NCI-H748 treated with DMSO at 0.1 percent for 48 hours (cell line): ENCODE measurements at places on chromosomes 12 and 14.

DNA sequence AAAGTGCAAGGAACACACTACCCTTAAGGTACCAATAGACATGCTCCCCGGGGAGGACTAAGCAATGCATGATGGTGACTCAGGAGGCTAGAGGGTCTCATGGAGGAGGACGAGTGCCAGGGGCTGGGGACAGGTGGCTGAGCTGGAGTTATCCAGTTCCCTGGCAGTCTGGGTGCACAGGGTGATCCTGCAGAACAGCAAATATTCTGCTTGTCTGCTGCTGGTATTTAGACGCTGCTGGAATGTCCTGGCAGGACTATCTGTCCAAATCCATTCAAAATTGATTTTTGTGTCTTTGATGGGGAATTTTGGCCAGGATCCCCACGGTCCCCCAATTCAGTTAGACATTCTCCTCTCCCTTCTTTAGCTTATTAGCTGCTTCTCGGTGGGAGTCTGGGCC is 138.7 kb downstream of the C12orf75 start:
- no peak for DNase-seq

GRCh38 chr12:118185602-118186397 is 49.9 kb downstream of the PEBP1 start:
- DNase-seq, result no peak

DNA sequence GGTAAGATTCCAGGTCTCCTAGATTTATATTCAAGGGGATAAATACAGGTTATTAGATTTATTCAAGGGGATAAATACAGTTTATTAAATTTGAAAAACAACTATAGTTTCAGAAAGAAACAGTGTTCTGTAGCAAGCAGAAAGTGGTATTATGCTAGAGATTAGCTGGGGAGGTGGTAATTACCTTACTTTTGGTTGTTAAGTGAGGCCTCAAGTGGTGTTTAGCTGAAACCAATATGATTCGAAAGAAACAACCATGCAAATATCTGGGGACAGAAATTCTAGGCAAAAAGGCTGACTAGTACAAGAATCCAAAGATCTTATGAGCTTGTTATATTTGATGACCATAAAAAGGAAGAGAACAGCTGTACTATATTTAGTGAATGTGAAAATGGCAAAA is 6.2 kb downstream of the OR4N5 start:
- no peak for DNase-seq

- DNase-seq, result no peak
Measured at GRCh38 chr12:52091061-52091460, 11.6 kb downstream of the SMIM41 start.

- DNase-seq, result no peak
Measured at GRCh38 chr12:22610131-22610530, 14.8 kb upstream of the ETNK1 start.

GRCh38 chr14:33794791-33795305 is 156.0 kb downstream of the EGLN3 start:
- DNase-seq, result no peak

DNA sequence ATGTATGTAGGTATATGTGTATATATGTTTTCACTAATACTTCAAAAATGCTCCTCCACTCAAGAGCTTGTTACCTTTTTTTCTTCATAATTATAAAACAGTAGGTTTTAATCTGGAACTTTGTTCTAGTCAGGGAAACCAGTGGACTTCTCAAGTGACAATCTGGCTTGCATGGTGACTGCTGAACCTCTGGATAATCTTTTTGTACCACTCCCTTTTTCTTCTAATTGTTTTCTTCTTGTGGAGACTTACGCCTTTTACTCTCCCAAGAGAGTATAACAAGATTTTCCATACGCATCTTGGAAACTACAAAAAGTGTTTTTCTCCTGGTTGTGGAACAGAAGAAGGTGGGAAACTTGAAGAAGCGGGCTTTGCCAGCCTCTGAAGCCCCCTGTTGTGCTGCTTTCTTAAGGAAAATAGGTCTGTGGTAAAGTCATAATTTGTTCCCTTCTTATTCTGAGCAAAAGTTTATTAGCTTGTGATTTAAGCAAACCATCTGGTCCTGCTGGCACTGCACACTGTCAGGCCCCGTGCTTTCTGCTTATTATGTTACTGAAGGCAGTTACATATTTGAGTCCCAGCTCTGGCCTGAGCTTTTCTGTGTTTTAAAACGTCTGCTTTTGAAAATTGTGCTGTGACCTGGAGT is 291.8 kb downstream of the ERC1 start:
- no peak for DNase-seq

DNA sequence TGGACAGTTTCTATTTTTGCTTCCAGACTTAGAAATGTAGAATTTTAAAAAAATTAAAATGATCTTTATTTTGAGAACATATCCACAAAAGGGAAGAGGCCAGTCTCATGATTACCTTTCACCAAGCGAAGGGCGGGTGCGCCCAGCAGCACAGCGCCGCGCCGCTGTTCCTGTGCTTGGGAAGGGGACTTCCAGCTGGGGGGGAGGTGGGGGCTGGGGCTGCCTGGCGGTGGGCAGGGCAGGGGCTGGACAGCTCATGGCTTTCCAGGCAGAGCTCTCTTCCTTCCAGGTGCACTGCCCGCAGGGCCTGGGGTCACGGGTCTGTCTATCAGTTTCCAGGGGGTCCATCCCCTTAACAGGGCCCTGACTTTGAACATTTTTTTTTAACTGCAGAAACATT is 199.9 kb downstream of the TTC7B start:
- no peak for DNase-seq

DNA sequence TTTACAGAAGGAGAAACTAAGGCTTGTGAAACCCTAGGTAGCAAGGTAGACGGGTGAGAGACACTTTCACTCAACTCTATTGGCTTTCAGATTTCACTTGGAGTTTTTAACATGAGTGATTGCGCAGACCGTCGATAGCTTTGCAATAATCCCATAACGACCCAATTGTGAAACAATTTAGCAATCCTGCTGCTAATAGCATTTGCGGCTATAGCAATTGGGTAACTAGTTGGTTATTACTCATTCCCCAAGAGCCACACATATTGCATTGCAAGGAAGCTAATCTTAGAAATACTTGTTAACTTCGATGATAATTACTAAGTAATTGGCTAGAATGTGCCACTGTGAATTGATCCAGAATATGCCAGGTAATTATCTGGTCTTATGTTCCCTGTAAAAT is 159.9 kb upstream of the NOS1 start:
- no peak for DNase-seq

GRCh38 chr12:91988086-91988923 is 157.3 kb downstream of the BTG1 start:
- DNase-seq, result no peak

DNA sequence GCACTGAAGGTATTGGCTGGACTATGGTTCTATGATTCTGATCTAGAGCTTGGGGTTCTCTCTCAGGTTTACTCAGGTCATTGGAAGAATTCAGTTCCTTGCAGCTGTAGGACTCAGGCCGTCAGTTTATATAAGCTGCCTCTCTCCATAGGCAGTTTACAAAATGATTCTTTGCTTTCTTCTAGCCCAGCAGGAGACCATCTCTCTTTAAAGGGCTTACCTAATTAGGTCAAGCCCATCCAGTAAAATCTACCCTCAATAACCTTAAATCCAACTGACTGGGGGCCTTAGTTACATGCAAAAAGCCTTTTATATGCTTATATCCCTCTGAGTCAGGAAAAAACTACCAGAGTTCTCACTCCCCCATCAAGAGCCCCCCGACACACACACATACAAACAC is 80.5 kb upstream of the GARIN6 start:
- no peak for DNase-seq

GRCh38 chr12:109202770-109203169 is 86.4 kb downstream of the ACACB start:
- DNase-seq, result no peak

GRCh38 chr12:1488908-1489381 is 105.4 kb downstream of the FBXL14 start:
- no peak for DNase-seq
